ENCODE measurements at places on chromosomes 2 and 18.

GRCh38 chr2:170176212-170176611, 1.7 kb upstream of the MYO3B start:
- no peak for DNase-seq

GRCh38 chr2:102130647-102130991, 11.9 kb upstream of the IL1R1 start:
- DNase-seq, result no peak

DNA sequence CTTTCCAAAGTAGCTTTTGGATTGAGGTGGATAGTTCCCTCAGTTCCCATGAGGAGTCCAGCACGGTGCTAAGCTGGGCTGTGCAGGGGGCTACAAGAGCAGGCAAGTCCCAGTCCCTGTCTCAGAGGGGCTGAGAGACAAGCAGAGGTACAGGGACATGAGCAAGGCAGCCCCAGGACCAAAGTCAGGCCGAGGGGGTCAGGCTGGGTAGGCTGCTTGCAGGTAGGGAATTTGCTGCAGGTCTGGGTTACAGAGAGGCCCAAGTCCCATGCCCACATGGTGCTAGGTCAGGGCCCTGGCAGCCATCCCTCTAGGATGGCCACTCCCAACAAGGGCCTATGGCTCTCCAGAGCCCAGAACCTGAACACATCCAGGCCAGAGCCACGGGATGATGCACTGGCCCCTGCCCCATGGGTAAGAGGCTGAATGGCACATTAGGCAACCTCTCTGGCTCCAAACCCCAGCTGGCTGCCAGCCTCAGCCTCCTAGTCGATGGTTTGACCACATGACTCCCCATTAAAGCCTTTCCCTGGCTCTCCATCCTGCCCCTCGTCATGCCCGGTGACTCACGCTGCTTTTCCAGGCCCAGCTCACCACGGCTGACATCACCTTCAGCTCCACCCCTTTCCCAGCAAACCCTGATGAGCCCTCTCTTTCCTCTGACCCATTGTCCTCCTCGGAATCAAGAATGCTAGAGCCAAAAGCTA, 83.7 kb downstream of the SDC1 start:
- DNase-seq, result peak; percentile 54

- DNase-seq, result no peak
Observed at GRCh38 chr2:217027414-217027813, 167.6 kb upstream of the TNP1 start.

- no peak for DNase-seq
Observed at GRCh38 chr2:20171445-20171977, 53.4 kb downstream of the SDC1 start.

DNA sequence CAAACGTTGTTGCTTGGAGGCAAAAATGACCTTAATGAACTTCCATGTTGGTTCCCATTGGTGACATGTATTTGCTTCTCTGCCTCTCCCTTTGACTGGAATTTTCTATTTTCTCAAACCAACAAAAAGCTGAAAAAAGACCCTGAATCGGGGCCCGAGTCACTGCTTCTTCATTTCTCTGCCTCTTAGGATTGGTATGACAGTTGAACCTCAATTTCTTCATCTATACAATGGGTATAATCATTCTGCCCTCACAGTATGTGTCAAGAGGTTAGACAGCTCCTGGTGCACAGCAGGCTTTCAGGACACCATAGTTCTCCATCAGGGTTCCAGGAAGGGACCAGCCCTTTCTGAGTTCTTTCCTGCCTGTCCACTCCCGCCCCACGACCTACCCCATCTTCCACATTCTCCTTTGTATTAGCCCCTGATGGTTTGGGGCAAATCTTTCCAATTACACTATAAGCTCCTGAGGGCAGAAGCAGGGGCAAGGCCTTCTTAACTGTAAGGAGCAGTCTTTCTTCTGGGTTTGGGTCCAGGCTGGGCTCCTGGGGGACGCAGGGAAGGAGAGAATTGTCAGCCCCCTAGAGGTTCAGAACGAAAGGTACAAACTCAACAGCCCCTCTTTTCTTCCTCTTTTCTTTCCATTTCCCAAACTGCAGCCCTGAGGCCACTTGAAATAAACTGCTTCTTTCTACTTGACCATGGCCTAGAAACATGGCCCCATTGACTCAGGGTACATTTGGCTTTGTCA, 6.3 kb upstream of the PKDCC start:
- no peak for DNase-seq

- no peak for DNase-seq
Observed at GRCh38 chr2:68027959-68028358, 34.8 kb downstream of the C1D start.

GRCh38 chr2:24723665-24724064, 69.5 kb downstream of the PTRHD1 start:
- no peak for DNase-seq

DNA sequence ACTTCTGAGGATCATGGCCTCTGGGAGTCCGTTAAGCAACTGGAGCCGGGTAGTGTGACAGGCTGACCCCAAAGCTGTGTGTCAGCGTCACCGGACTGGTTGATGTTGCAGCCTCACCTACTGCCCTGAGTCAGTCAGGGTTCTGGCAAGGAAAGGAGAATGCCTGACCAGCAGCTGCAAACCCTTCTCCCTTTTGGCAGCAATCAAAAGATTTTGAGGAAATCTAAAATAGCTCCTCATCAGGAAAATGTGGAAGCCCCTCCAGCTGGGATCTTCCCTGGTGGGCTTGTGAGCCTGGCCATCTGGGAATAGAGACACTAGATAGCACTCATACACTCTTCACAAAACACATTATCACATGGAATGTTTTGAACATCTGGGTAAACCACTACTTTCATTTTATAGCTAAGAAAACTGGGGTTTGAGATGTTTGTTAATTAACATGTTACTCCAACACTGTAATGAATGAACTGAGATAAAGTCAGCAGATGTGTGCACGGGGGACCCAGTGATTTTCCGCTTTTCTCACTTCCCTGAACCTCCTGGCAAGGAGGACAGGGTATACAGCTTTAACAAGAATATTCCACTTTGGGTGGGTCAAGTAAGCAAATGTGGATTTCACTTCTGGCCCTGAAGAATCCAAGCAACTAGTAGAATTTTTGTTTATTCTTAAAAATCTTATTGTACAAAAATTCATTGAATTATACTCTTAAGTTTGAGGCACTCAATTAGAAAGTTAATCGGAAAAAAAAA, 24.7 kb downstream of the CLUL1 start:
- no peak for DNase-seq

- no peak for DNase-seq
Observed at GRCh38 chr2:28591711-28592335, 96.0 kb downstream of the PLB1 start.

- DNase-seq, result no peak
Observed at GRCh38 chr2:33059471-33060156, 112.9 kb downstream of the LTBP1 start.

- no peak for DNase-seq
Observed at GRCh38 chr2:7358865-7359447, 441.7 kb downstream of the RNF144A start.

DNA sequence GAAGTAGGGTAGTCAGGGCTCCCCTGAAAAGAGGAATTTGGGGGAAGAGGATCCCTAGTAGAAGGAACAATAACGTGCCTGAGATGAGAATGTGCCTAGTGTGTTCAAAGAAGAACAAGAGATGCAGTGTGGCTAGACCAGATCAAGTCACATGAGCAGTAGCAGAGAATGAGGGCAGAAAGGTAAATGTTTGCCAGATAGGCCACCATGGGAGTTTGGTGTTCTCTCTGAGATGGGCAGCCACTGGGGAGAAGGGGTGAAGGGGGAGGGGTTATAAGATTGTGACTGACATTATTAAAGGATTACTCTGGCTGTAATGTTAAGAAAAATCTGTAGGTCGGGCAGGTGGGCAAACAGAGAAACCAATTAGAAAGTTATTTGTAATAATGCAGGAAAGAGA, 166.0 kb downstream of the LCLAT1 start:
- no peak for DNase-seq

- DNase-seq, result no peak
Observed at GRCh38 chr18:44844486-44844885, 163.8 kb downstream of the SETBP1 start.

Data from Right ventricle myocardium superior (tissue), 1 donor.